ENCODE measurements at places on chromosomes 3 and 15.

DNA sequence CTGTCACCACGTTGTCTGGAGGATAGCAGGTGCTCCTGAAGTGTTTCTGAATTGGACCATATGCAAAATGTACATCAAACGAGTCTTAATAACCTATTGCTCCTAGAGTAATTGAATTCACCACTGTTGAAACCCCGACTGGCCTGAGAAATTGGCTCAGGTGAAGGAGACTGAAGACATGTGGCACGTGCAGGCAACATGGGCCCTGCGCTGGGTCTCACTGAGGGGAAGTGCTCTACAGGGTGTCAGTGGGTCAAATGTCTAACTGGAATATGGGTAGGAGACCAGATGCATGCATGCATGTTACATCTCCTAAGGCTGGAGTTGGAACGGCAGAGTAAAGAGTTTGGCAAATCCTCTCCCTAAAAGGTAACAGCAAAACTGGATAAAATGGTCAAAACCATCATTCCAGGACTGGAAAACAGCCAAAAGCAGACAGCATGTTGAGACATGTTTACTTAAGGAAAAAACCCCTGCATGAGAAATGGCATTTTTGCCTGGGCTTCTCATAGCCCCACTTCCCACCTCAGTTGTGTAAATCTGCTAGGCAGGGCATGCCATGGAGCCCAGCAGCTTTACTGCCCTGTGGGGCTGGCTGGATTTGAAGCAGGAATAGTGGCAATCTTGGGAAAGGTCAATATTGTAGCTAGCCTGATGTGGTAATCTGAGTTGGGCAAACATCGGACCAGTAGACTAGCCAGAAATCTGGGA, 131.3 kb downstream of the TJP1 start:
- no peak for DNase-seq

- no peak for DNase-seq
These were observed 49.7 kb upstream of the TSPAN3 start for GRCh38 chr15:77120576-77120975.

- DNase-seq = peak; percentile 30
These were observed 16.5 kb downstream of the ABHD5 start for GRCh38 chr3:43707266-43707665.

GRCh38 chr3:30614373-30614772, 8.0 kb downstream of the TGFBR2 start:
- no peak for DNase-seq

- peak; percentile 45 for DNase-seq
These were observed at the start of gene DRD3 for GRCh38 chr3:114178770-114179368. Gene DRD3 (minus strand): TSS chr3:114179052. CDS start chr3:114171992, 7,060 bp downstream.

DNA sequence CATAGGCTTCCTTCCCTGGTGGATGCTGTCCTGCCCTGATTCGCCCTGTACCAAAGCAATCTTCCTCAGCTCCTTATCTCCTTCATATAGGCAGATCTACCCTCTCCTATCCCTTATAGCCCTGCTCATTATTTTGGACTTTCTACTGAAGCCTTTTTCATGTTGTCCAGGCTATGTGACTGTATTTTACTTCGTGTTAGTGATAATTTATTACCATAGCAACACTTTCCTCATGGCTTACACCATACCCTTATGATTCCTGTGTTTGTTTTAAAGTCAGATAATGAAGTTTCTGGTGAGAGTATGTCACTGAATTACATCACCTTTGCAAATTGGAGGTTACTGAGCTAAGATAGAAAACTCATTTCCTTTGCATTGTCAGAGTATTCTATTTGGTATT, 352.6 kb downstream of the NLGN1 start:
- peak; percentile 88 for DNase-seq

GRCh38 chr15:46260937-46261336, 626.1 kb downstream of the SQOR start:
- DNase-seq = no peak

DNA sequence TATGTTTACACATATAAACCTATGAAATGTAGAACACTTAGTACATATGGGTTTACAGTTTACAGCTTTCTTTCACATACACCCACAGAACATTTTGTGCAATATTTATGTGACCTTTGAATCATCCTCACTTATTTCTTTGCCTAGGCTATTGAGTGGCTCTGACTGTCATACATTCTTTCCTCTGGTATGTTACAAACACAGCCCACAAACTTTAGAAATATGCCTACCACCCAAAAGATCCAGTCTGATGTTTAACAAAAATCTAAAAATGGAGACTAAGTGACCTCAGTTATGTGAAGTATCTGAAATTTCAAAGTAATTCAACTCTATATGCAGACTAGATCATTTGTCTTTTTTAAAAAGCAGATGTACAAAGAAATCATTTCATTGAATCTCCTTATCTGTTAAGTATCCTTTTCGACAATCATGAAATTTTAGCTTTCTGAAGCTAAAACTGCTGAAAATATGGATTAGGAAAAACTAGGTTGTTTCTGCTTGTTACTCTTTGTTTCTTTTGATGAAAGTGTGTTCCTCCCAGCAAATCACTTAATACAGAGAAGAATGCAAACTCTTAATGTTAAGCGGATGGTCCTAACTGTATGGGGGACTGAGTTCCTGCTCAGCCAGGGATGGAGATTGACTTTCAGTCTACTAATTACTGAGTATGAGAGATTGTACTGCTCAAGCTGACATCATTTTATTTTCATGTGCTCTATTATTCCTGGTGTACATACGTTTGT, 27.7 kb downstream of the CCDC54 start:
- DNase-seq = no peak

DNA sequence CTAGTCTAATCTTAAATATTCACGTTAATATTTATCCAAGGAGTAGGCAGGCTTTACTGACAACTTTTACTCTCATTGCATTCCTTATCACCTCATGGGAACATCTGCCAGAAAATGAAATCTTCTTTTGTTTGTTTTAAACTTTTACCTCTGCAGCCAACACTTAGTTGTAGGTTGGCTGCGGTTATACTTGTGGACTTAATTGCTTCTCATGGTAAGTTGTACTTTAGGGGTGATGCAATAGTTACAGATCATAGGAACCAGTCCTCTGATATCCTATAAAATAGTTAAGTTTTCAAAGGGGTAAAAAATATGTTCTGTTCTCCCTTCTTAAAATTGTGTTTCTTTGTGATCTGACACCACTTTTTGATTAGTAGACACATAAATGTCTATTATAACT, 321.9 kb downstream of the ZPLD1 start:
- no peak for DNase-seq

- no peak for DNase-seq
These were observed 334.5 kb upstream of the KCNMB2 start for GRCh38 chr3:178201714-178202113.

DNA sequence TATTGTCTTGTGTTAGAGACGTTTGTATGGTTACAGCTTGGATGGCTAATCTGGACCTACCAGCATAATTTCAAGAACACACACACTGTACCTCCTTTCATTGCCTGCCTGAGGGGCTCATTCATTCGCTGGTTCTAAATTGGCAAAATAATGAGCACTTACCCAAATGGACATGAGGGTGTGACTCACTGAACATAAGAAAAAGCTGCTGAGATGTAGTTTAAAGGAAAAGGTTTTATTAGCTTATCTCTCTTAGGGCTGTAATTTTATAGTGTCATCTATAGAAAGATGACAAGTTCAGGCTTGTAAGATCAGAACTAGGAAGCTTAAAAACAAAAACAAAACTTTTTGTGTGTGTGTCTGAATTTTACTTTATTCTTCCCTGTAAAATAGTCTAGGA, 120.7 kb upstream of the WNT7A start:
- no peak for DNase-seq

- DNase-seq = peak; percentile 71
These were observed 52.8 kb downstream of the RGMA start for GRCh38 chr15:93035953-93036810.

- no peak for DNase-seq
These were observed 6.4 kb upstream of the C15orf39 start for GRCh38 chr15:75195122-75195765.

Data from lung microvascular endothelial cell (primary cell).